Aortic smooth muscle cell (primary cell): ENCODE measurements at places on chromosomes 4 and X. TPM values are rescaled to one million over a fixed set of nuclear protein-coding genes. Genes with fewer than 3 reads are reported as not detected.

Gene SPANXN3
- not detected in 2 replicates for total RNA-seq

Gene ZNF185
- 4.6 and 8.5 TPM in 2 replicates for total RNA-seq

Gene CDK16
- total RNA-seq: 66.1 and 76.2 TPM in 2 replicates

Gene PAGE4
- not detected in 2 replicates for total RNA-seq

Gene VEGFC
- 42.1 and 44.5 TPM in 2 replicates for total RNA-seq

Gene CYSLTR1
- total RNA-seq: 0.26 and 1.1 TPM in 2 replicates

Gene BMPR1B
- total RNA-seq: 2.2 and 5.5 TPM in 2 replicates

Gene ANKRD50
- 28.0 and 42.7 TPM in 2 replicates for total RNA-seq

Gene FSTL5
- total RNA-seq: not detected in 2 replicates

Gene SLC16A2
- 4.1 and 5.0 TPM in 2 replicates for total RNA-seq

Gene EBP
- total RNA-seq: 62.8 and 84.9 TPM in 2 replicates

Gene ARHGAP36
- not detected in 2 replicates for total RNA-seq

Gene NHS
- total RNA-seq: 6.8 and 7.5 TPM in 2 replicates

Gene CXCL1
- 1.3 and 4.5 TPM in 2 replicates for total RNA-seq

Gene ATOH1
- not detected in 2 replicates for total RNA-seq

Gene SFRP2
- total RNA-seq: not detected in 2 replicates

Gene STAP1
- total RNA-seq: not detected in 2 replicates

Gene ASMT
- not detected in 2 replicates for total RNA-seq

Gene ODAM
- total RNA-seq: not detected in 2 replicates

Gene SMR3A
- total RNA-seq: not detected in 2 replicates

Gene PABPC1L2A
- not detected in 2 replicates for total RNA-seq

Gene TMPRSS11D
- total RNA-seq: not detected in 2 replicates

Gene CDKL2
- 0.26 and 0.44 TPM in 2 replicates for total RNA-seq

Gene FAM156B
- total RNA-seq: 15.8 and 18.1 TPM in 2 replicates

Gene HTRA3
- total RNA-seq: 1.8 and 6.1 TPM in 2 replicates

Gene PPP1R2C
- total RNA-seq: not detected in 2 replicates

Gene SPACA5
- not detected in 2 replicates for total RNA-seq

Gene RHOXF1
- not detected in 2 replicates for total RNA-seq

Gene LYAR
- 6.8 and 11.0 TPM in 2 replicates for total RNA-seq

Gene UPF3B
- 2.0 and 2.2 TPM in 2 replicates for total RNA-seq

Gene YTHDC1
- 41.4 and 51.9 TPM in 2 replicates for total RNA-seq
